Pancreas (tissue), 10 donors: ENCODE measurements at places on chromosomes 2 and 18. TPM values are rescaled to one million over a fixed set of nuclear protein-coding genes. Genes with fewer than 3 reads are reported as not detected.

Gene CABLES1
- 3.0 TPM for polyA plus RNA-seq

Gene AGXT
- 0.08 TPM for polyA plus RNA-seq

Gene FBLN7
- 1.0 TPM for polyA plus RNA-seq

Gene C2orf76
- 11.5 TPM for polyA plus RNA-seq

Gene CFAP65
- 0.19 TPM for polyA plus RNA-seq

DNA sequence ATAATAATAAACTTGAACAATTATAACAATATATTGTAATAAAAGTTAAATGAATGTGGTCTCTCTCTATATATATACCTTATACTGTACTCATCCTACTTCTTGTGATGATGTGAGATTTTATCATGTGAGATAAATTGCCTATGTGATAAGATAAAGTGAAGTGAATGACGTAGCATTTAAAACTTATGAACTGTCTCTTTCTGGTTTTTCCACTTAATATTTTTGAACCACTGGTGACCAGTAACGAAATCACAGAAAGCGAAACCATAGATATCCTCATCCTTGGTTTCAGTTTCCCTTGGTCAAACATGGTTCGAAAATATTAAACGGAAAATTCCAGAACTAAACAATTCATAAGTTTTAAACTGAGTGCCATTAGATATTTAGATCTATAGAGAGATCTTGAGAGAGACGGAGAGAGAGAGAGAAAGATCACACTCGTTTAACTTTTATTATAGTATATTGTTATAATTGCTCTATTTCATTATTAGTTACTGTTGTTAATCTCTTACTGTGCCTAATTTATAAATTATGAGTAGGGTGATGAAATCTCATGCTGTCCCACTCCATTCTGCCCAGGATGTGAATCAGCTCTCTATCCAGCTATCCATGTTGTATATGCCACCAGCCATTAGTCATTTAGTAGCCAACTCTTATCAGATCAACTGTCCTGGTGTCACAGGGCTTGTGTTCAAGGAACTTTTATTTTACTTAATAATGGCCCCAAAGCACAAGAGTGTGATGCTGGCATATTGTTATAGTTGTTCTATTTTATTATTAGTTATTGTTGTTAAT is 156.8 kb downstream of the THADA start:
- no peak overlapping the region for H3K4me3 ChIP-seq
- H3K36me3 ChIP-seq = no peaks in the 10 kb centered on the region
- H3K4me1 ChIP-seq = peaks cover 7% of the 10 kb centered on the region
- H3K27me3 ChIP-seq = no peaks in the 10 kb centered on the region
- no peak overlapping the region for H3K27ac ChIP-seq

DNA sequence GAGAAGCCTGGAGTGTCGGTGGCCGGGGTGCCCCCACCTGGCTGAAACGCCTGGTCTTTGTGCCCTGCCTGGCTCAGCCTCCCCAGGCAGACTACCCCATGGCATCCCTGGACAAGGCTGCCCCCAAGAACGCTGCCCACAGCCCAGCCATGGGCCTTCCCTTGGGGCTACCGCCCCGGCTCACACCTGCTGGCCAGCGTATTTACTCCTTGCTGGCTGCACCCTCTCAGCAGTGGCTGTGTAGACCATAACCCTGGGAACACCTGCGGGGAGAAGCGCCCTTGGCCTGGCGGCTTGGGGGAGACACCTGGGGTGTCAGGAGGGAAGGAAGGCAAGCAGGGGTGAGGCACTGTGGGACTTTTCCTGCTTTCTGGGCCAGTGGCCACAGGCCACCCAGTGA is 17.3 kb downstream of the CAPN10 start:
- no peaks in the 10 kb centered on the region for H3K4me1 ChIP-seq
- H3K27ac ChIP-seq = no peak overlapping the region
- H3K36me3 ChIP-seq = no peaks in the 10 kb centered on the region
- no peak for DNase-seq
- no peak overlapping the region for H3K4me3 ChIP-seq

GRCh38 chr2:145617420-145617819 is 1097.5 kb upstream of the ZEB2 start:
- no peak for DNase-seq
- H3K27ac ChIP-seq = no peak overlapping the region
- H3K4me3 ChIP-seq = no peak overlapping the region
- no peaks in the 10 kb centered on the region for H3K36me3 ChIP-seq
- no peaks in the 10 kb centered on the region for H3K4me1 ChIP-seq
